SHP77 (cell line): ENCODE measurements at places on chromosomes 11 and 22.
A peak's percentile ranks its signal among the peaks of the same experiment; 100 is the strongest.

GRCh38 chr11:61923166-61924063 is 6.0 kb upstream of the RAB3IL1 start:
- DNase-seq = no peak

DNA sequence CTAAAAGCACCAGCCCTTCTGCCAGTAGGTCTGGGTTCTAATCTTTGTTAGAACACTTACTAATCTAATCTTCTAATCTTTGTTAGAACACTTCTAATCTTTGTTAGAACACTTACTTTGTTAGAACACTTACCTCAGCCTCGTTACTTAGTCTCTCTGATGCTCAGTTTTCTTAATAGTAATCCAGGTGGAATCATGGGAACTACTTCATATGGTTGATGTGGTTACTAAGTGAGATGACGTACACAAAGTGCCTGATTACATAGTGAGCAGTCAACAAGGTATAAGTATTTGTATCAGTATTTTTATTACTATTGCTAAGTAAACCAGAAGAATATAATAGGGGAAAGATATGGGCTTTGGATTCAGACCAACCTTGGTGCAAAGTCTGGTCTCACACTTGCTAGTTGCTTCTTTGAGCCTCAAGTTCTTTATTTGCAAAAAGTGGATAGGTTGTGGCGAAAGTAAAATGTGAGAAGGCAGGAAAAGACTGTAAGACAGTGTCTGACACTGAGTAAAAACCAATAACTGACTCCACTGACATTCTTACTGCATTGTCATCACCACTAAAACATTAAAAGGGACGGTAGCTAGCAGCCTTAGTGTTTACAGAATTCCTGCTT is 83.7 kb downstream of the TRAF6 start:
- no peak for DNase-seq

- DNase-seq = no peak
Measured at GRCh38 chr11:123202155-123203151, 7.4 kb upstream of the CLMP start.

- peak; percentile 7 for DNase-seq
Measured at GRCh38 chr11:5204787-5205186, 4.3 kb upstream of the OR51V1 start.

- DNase-seq = no peak
Measured at GRCh38 chr11:65897020-65897471, 3.1 kb downstream of the FOSL1 start.

- DNase-seq = no peak
Measured at GRCh38 chr11:120306519-120307242, 18.4 kb upstream of the TLCD5 start.

DNA sequence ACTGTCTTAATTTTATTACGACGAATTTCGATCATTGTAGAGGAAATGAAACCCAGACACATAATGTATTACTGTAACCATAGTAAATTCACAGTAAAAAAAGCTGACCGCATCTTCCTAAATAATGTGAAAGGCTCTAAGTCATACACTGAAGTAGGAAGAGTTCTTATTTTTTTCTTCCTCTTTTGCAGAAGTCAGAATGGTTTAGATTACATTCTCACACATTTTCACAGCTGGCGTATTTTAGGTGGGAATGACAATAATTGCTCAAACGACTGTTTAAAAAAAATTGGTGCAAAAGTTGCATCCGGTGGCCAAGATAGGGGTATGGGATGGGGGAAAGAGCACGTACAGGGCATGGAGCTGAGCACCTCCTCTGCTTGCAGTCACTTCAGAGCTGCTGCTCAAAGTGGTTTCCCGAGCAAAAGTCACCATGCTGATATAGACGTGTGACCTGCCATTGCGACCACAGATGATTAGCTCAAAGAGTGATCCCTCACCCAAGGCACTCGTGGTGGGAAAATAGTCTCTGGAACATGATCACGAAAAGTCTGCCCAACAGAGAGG is 35.3 kb downstream of the MMP13 start:
- no peak for DNase-seq

GRCh38 chr11:104819603-104820002 is 78.7 kb downstream of the CASP12 start:
- DNase-seq = no peak

GRCh38 chr22:22856364-22856763 is 31.3 kb upstream of the IGLL5 start:
- DNase-seq = no peak

DNA sequence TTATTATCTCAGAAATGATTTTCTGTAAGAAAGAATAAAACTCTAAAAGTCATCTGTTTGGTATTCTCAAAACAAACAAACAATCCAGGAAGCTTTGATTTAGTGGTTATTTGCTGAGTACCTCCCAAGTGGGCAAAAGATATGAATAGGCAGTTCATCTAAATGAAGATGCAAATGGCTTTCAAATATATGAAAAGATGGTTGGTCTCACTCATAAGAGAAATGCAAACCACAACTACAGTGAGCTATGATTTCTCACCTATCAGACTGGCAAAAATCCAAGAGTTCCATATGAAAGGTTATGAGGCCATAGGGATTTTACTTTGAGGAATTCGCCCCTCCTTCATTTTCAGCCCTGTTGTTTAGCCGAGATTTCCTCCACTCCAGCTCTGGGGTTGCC is 11.3 kb upstream of the P2RY2 start:
- no peak for DNase-seq

DNA sequence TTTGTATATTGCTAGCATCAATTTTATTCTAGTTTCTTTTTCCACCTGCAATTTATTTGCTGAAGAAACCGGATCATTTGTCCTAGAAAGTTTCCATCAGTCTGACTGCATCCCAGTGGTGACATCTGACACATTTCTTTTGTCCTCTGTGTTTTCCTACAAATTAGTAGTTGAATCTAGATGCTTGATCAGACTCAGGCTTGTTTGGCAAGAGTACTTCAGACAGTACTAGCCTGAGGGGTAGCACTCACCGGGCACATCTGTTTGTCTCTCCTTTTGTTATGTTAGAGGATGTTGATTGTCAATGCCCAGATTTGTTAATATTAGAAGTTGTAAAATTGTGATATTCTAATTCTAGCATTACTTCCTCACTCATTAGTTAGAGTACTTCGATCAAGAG is 204.8 kb downstream of the SWAP70 start:
- no peak for DNase-seq

DNA sequence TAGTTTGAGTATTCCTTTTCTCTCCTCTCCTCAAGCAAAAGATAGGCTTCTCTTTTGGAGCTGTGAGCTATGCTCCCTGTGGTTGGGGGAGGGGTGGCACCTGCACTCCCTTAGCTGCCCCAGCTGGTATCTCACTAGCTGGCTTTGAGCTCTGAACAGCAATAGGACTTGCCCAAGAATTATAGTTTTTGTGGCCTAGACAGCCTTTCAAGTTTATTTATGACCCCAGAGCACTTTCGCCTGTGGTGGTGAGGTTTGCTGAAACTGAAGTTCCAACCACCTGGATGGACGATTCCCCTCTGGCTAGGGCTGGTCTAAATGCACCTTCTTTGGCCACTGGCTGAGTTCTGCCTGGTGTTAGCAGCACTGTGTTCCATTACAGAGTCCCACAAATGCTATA is 37.1 kb upstream of the SLC37A2 start:
- DNase-seq = no peak

GRCh38 chr11:127619946-127620345 is 619.4 kb upstream of the KIRREL3 start:
- DNase-seq = no peak

DNA sequence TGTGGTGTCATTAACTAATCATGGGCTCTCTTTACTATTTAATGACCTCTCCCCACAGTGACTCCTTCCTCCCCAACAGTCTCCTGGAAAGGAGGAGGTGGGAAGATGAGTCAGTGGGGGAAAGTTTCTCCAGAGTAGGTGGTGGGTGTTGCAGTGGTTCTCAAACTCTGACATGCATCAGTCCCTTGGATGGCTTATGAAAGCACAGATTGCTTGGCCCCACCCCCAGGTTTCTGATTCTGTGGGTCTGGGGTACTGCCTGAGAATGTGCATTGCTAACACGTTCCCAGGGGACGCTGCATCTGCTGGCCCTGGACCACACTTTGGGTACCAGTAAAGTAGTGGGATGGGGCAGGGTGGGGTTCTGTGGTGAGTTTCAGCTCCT is 9.8 kb downstream of the CD82 start:
- no peak for DNase-seq

GRCh38 chr11:114889594-114890011 is 211.3 kb downstream of the NXPE2 start:
- no peak for DNase-seq

DNA sequence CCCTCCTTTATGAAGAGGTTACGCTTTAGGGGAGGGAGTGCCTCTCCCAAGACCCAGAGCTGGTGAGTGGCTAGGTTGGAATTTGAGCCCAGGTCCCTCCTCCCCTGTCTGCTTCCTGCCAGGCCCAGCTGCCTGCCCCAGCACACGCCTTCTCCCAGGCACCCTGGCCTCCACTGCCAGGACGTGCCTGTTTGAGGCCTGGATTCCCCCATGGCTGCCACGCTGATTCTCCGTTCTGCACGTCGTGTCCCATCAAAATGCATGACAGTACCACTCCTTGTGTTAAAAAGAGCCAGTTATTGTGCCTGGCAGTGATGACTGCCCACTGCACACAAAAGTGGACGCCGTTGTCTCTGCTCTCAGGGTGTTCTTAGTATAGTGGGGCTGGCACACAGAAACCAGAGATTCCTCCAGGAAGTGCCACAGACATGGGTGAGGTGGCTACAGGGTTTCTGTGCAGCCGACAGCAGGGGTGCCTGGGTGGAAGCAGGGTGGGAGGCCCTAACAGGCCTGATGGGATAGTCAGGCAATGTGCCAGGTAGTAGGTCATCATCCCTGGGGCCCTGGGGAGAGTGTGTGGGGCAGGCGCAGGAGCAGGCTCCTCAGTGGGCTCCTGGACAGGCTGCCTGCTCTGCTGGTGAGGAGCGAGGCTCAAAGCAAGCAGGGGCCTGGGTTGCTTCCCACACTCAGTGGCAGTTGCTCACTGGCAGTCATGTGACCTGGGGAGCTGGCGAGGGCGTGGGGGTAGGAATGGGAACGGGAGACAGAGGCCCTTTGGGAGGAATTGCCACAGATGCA is 24.2 kb downstream of the MED15 start:
- DNase-seq = peak; percentile 41

DNA sequence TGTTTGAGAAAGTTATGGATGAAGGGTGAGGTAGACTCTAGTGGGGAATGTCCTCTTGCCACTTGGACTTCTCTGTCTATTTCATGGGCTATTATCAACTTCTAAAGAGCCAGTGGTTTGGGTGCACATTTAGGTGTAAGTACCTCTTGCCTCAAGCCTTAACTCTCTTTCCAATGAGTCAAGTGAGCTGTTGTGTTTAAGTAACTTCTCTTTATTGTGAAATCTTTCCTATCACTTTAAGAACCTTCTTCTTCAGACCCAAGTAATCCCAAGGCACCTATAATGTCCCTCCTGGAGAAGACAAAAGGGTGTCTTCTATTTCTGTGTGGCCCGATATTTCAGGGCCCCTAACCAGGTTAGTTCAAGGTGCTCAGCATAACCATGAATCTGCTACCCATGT is 90.5 kb upstream of the VPREB1 start:
- DNase-seq = no peak

DNA sequence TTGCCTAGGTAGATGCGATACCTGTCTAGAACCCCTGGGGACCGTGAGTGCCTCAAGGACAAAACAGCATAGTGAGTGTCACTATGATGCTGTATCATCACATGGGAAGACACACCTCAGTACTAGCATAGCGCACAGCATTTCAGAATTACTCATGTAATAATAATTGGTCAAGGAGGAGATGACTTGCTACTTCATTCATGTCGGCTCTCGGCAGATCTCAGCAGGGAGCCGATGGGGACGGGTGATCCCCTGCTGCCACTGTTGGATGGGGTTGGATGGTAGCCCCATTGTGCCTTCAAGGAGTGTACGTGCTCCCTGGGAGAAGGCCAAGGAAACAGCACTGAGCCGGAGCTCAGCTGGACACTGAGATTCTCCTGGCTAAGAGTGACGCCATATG is 186.9 kb downstream of the EFCAB6 start:
- no peak for DNase-seq

- no peak for DNase-seq
Measured at GRCh38 chr11:118915941-118916841, 9.5 kb downstream of the BCL9L start.

- DNase-seq = no peak
Measured at GRCh38 chr22:50027639-50028537, 15.3 kb upstream of the IL17REL start.

DNA sequence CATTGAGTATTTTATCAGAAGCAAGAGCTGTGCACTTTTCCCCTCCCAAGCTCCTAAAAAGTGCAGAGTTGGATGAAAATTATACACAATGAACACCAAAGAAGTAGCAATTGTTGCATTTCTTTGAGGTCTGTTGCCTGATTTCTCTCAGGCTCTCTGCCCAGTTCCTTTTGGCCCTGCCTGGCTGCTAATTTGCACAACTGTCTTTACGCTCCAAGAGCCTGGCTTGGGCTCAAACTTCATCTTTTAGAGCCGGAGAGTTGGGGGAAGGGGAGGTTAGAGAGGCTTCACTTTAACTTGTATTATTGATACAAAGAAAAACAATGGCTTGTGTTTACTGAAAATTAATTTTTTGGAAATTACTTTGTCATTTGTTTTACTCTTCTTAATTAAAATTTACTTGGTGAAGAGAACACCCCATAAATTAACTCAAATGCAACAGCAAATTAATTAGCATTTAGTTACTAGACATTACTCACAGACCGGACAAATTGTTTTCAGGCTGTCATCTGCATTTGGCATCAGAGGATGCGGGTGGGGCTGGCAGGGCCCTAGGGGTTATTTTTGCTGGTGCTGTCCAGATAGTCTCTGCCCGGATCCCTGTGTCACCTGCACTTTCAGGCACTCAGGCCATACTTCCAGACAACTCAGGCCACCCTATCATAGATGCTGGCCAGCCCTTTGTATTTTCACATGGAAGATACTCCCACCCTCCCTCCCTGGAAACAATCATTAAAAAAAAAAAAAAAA is 407.3 kb downstream of the NXPE2 start:
- no peak for DNase-seq

DNA sequence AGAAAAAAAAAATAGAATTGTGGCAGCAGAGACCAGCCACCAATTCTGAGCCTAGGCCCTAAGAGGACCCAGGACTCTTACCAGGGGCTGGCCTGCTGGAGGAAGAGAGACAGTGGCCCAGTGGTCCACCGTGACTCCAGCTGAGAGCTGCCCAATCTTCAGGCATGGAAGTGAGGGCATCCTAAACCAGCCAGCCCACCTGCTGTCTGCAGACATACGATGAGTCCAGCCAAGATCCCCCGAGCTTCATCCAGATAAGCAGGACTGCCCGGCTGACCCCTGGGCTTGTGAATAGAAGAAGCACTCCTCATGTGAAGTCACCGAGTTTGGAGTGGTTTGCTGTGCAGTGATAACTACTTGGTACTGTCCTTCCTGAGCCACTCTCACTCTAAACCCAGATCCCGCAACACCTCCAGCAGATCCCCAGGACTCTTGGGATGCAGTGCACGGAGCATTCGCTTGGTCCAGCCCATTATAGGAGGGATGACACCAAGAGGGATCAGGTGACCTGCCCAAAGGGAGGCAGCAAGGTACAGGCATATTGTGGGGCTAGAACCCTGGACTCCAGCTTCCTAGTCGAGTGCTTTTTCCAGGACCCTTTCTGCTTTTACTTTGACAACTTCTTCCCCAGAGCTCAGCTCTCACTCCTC is 41.7 kb upstream of the FGF3 start:
- no peak for DNase-seq
